Posterior vena cava (tissue), 2 donors: ENCODE measurements at places on chromosomes 7 and 10. TPM values are rescaled to one million over a fixed set of nuclear protein-coding genes. Genes with fewer than 3 reads are reported as not detected.

- DNase-seq: no peak
Observed at GRCh38 chr7:51827631-51828030, 511.0 kb upstream of the COBL start.

DNA sequence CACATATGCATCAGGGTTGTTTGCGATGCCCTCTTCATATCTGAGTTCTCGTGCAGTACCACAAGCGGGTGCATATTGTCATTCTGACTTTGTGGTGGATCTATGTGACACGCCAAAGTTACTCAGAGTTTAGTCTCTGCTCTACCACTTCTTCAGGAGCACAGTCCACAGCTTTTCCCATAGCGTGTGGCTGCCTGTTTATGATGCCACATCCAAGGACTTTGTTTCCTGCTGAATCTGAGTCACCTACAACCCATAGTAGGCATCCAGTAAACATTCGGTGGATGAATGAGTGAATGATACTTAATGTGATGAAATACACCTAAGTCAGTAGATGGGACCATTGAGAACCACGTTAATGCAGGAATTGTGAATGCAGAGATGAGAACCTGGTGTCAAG, 15.0 kb downstream of the ADRA2A start:
- DNase-seq: no peak

- no peak for DNase-seq
Observed at GRCh38 chr10:14370894-14371293, 40.2 kb upstream of the FRMD4A start.

DNA sequence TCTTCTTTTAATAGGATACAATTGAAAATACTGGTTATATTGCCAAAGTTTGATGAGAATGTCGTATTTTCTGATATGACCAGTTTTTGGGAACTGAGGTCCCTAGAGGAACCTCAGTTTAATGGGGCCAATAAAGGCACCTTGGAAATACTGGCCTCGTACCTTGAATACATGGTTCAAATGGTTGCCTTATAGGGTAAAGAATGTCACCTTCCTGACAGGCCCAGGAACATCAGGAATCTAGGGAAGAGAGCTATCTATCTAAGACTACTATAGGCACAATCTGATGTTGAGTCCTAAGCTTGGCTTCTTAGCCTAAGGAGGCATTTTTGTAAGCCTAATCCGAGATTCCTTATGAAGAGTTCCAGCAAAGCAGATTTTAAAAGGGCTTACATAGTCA, 9.3 kb downstream of the SHTN1 start:
- no peak for DNase-seq

GRCh38 chr10:80462299-80462980, 8.3 kb downstream of the TSPAN14 start:
- DNase-seq: no peak

DNA sequence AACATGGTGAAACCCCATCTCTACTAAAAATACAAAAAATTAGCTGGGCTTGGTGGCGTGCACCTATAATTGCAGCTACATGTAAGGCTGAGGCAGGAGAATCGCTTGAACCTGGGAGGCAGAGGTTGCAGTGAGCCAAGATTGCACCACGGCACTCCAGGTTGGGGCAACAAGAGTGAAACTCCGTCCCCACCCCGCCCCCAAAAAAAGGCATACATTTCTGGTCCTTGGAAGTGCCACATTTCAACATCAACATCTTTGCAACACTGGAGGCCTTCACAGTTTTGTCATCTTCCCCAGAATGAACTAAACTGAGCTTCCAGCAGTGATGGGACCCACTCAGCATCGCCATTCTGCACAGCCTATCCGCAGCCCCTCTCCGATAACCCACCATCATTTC, 36.6 kb downstream of the FAM53B start:
- DNase-seq: no peak

Gene DPCD
- 12.5 TPM for total RNA-seq

DNA sequence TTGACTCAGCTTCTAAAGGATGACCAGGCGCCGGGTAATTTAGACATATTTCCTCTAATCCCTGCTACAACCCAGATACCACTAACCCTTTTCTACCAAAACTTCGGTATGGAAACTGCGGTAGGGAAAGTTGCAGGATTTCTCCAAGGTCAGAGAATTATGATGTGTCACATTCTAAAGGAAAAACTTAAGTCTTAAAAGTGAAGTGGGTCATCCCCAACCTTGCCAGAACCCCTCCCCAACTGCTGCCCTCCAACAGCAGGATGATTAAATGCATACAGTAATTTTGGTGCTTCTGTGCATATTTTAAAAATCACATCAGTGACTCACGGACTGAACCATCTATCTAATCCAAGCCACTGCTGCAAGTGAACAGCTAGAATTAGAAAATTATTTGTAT, 52.7 kb downstream of the GRB10 start:
- DNase-seq: no peak

GRCh38 chr7:7768977-7769709, 50.7 kb upstream of the RPA3 start:
- DNase-seq: no peak

Gene GIMAP2
- total RNA-seq: 12.2 TPM

Gene OR2A42
- not detected for total RNA-seq

Gene PLAC9
- total RNA-seq: 62.4 TPM

DNA sequence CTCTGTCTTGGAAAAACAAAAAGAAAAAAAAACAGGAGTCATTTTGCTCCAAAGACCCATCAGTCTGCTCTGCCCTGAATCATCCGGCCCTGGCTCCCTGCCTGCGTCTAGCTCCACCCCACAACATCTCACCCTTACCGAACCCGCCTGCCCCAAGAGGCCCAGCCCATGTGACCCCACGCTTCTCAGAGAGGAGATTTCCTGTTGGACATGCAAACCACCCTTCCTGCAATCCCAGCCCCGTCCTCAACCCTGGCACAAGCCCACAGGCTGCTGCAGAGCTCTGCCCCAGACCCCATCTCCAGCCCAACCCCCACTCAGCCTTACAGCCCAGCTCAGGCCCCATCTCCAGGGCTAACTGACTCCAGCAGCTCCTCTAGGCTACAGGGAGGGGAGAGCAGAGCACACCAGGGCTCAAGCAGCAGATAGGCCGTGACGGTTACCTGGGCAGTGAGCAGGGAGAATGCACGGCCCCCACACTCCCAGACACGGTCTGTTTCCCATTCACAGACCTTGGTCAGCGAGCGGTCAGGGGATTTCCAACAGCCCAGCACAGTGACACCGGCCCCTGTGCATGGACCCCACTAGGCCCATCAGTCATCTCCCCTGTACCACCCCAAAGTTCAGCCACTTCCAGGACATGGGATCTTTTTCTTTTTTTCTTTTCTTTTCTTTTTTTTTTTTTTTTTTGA, 69.9 kb upstream of the GTF2I start:
- DNase-seq: peak; percentile 96

DNA sequence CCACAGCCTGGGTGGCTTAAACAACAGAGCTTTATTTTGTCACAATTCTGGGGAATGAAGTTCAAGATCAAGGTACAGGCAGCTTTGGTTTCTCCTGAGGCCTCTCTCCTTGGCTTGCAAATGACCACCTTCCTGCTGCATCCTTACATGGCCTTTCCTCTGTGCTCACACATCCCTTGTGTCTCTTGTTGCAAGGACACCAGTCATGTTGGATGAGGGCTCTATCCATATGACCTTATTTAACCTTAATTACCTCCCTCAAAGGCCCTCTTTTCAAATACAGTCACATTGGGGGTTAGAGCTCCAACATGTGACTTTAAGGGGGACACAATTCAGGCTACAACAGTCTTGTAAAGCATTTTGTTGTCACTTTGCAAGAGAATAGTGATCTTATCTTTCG, 65.0 kb upstream of the PLXNA4 start:
- no peak for DNase-seq

- DNase-seq: peak; percentile 83
Observed at GRCh38 chr7:33904681-33905388, 504 bp upstream of the BMPER start.

DNA sequence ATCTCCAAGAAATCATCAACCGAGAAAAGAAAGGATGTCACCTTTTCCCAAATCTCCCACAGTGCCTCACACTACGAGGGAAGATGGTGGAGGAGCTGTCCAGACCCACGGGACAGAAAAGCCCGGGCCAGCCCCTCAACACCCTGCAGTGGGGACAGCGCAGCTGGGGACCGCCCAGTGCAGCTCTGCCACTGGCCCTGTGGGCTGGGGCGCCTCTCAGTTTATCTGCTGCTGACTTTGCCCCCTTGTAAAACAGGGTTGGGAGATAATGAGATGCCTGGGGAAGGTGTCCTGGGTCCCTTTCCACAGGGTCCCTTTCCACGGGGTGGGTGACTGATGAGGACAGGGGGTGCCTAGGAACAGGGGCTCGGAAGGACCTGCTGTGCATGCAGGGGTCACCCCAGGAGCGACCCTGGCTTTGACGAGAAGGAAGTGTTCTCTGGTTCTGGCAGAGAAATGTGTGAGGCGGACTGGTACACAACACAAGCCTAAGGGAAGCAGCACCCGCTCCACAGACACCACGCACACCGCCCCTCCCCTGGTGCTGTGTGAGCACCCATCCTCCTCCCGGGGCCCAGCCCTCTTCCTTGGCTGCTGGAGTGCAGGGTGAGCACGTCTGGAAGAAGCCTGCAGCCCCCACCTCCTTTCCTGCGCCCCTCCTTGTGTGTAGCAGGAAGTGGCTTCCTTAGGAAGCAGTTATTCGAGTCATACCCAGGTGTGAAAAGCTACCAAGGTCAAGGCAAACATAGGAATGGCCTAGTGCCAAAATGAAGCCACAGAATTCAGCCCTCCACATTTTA, 339.9 kb downstream of the DNAJB6 start:
- peak; percentile 72 for DNase-seq

GRCh38 chr10:118467200-118467599, 125.1 kb upstream of the FAM204A start:
- no peak for DNase-seq

DNA sequence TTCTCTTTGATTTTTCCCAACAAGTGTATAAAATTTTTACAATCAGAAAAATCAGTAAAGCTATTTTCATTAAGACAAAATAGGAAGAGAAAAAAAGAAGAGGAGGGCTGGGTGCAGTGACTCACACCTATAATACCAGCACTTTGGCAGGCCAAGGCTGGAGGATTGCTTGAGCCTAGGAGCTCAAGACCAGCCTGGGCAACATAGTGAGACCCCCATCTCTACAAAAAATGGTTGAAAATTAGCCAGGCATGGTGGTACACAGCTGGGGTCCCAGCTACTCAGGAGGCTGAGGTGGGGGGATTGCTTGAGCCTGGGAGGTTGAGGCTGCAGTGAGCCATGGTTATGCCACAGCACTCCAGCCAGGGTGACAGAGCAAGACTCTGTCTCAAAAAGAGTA, 172.3 kb downstream of the AKR1D1 start:
- no peak for DNase-seq

- DNase-seq: no peak
Observed at GRCh38 chr10:121188005-121188404, 336.8 kb downstream of the WDR11 start.

- no peak for DNase-seq
Observed at GRCh38 chr10:82319562-82319961, 444.6 kb downstream of the NRG3 start.

- DNase-seq: no peak
Observed at GRCh38 chr7:22238354-22239311, 118.3 kb downstream of the RAPGEF5 start.

GRCh38 chr10:100998991-100999741, 442 bp upstream of the LZTS2 start:
- peak; percentile 95 for DNase-seq

- no peak for DNase-seq
Observed at GRCh38 chr7:29922921-29923700, 66.5 kb downstream of the SCRN1 start.

- no peak for DNase-seq
Observed at GRCh38 chr10:60985951-60986350, 42.0 kb upstream of the RHOBTB1 start.

Gene MLLT10
- total RNA-seq: 31.5 TPM

Gene UNC5B
- total RNA-seq: 7.1 TPM

Gene CYP2E1
- 2.1 TPM for total RNA-seq

DNA sequence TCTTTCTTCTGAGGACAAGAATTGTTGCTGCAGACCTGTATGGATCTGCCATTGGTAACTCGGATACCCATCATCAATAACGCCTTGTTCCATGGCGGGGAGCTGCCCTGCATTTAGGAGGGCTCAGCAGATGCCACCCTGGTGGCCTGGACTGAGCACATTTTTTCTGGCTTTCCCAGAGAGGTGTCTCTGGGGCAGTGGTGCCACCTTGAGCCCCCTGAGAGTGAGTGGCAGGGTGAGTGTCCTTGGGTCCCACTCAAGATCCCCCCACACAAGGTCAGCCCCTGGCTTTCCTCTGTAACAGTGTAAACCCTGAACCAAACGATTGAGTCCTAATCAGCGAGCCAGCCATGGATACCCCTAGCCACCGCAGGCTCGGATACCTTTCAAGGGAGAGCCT, 258.6 kb downstream of the GLRX3 start:
- no peak for DNase-seq

Gene MSMB
- not detected for total RNA-seq

Gene RBP3
- total RNA-seq: not detected

GRCh38 chr7:77661816-77662215, 34.4 kb upstream of the RSBN1L start:
- DNase-seq: no peak

Gene ERVW-1
- not detected for total RNA-seq

GRCh38 chr7:141697211-141697871, 4.6 kb downstream of the DENND11 start:
- no peak for DNase-seq

DNA sequence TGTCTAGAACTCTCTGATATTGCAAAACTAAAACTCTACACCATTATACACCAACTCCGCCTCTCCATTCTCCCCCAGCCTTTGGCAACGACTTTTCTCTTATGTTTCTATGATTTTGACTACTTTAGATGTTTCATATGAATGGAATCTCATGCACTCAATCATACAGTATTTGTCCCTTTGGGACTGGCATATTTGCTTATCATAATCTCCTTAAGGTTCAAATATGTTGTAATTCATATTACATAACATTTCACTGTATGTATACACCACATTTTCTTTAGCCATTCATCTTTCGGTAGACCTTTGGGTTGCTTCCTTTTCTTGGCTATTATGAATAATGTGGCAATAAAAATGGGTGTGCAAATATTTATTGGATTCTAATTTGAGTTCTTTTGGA, 164.4 kb downstream of the ARL4A start:
- DNase-seq: no peak

DNA sequence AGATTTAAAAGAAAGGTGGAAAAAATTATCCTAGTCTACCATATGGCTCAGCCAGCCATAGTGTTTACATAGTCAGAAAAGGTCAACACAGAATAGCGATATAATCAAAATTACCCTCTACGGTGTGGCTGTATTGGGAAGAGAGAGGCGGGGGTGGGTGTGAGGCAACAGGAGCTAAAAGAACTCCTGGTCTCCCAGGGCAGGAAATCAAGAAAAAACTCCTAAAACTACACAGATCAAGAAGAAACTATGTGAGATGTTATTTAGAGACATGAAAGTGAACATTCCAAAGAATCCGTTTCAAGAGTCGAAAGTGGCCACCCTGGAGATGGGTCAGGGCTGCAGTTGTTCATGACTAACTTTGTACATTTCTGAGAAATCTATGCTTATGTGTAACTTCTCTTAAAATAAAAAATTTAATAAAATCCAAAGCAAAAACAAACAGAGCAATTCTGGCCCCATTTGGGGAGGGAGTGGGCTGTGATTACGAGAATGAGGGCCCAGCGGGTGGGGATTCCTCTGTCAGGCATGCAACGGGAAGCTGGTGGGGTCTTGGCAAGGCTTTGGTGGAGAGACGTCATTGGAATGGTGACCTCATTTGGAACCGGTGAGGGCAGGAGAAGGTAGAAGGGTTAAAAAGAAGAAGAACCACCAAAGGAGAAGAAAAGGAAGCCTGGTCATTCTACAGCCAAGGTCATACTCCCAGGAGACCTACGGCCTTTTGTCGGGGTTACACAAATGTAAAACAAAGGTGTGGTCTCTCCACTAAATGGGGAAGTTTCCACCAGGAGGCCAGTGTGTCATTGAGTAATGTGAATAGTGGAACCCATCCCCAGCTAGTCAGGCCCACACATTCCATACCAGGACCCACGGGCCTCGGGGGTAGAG, 71.2 kb upstream of the DUSP5 start:
- peak; percentile 82 for DNase-seq
